Renal cortical epithelial cell (primary cell): ENCODE measurements at places on chromosomes 5 and 9.

- no peak for DNase-seq
Measured at GRCh38 chr9:93037476-93037971, 21.0 kb upstream of the SUSD3 start.

DNA sequence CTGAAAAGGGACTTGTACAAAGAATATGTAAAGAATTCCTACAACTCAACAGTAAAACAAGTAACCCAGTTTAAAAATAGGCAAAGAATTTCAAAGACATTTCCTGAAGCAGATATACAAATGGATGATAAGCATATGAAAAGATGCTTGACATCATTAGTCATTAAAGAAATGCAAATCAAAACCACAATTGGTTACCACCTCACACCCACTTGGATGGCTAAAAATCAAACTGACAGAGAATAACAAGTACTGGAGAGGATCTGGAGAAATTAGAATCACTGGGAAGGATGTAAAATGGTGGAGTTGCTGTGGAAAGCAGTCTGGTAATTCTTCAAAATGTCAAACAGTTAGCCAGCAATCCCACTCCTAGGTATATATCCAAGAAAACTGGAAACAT lies 12.5 kb upstream of the FOXE1 start:
- no peak for DNase-seq

DNA sequence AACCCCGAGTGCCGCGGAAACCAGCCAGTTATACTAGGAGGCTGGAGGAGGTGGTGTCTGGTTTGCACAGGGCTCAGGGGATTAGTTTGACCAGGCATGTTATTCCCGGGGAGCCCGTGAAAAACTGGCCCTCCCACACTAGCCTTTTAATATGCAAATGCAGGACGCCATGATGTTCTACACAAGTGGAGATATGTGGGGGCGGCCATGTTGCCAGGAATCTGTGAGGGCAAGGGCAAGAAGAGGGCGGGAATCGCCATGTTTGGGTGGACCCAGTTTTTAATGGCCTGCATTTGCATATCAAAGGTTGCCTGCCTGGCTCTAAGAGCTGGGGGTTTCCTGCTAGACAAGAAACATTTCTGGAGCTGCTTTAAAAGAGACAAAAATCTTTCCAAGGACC lies 940.7 kb downstream of the CDH18 start:
- DNase-seq = no peak

DNA sequence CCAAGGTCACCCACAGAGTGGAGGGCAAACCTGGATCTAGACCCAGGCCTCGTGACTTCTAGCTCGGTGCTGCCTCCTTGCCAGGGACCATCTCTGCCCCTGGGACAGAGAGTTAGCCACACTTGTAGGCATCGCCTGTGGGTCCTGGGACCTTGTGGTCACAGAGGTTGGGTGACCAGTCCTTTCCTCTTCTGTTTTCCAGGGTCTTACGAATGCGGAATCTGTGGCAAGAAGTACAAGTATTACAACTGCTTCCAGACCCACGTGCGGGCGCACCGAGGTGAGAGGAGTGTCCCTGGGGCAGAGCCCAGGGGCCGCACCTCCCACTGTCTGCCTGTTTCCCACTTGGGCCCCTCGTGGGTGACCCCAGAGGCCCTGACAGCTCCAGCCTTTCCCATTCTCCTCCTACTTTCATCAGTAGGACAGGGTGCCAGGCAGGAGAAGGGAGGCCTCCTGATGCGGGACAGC lies 76.3 kb downstream of the AMBP start:
- no peak for DNase-seq

- no peak for DNase-seq
Measured at GRCh38 chr9:14296495-14297113, 17.3 kb downstream of the NFIB start.
